ENCODE measurements at places on chromosomes 1 and 21.

DNA sequence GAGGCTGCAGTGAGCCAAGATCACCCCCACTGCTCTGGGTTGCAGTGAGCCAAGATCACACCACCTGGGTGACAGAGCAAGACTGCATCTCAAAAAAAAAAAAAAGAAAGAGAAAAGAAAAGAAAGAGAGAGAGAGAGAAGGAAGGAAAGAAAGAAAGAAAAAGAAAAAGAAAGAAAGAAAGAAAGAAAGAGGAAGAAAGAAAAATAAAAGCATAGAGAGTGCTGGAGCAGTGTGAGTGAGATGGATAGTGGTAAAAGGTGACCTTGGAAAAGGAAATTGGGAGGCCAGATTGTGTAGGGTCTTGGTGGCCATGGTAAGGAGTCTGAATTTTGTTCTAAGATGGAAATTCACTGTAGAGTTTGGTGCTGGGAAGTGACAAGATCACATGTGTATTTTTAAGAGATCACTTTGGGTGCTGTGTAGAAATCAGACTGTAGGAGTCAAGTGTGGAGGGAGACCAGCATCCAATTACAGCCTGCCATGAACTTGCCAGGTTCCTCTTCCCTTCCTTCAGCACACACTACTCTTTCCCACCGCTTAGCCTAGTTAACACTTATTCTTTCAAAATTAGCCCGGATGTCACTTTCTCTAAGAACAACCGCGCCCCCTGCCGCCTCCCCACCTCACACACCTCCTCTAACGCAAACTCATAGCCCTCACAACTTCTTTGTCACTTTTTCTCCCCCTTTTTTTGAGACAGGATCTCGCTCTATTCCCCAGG is 17.9 kb downstream of the MTX1 start:
- DNase-seq: peak; percentile 80

- no peak for DNase-seq
Measured at GRCh38 chr1:175133673-175134435, 58.7 kb downstream of the KIAA0040 start.

DNA sequence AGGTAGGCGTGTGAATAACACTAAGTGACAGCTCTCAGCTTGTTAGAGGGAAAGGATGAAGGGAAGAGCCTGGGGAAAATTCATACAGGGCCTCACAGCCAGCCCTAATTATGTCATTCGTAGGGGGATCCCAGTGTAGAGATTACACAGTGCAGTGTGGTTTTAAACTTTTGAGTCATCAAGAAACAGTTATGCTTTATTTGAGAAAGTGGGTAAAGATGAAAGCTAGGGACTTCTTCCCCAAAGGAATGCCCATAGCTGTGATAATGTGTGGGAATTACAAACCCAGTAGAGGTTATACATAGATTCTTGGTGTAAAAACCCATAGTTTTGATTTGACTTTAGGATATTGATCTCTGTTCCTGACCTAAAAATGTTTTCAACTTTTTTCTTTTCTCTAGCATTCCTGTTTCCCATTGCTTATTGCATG is 1.9 kb downstream of the TTF2 start:
- DNase-seq: no peak

DNA sequence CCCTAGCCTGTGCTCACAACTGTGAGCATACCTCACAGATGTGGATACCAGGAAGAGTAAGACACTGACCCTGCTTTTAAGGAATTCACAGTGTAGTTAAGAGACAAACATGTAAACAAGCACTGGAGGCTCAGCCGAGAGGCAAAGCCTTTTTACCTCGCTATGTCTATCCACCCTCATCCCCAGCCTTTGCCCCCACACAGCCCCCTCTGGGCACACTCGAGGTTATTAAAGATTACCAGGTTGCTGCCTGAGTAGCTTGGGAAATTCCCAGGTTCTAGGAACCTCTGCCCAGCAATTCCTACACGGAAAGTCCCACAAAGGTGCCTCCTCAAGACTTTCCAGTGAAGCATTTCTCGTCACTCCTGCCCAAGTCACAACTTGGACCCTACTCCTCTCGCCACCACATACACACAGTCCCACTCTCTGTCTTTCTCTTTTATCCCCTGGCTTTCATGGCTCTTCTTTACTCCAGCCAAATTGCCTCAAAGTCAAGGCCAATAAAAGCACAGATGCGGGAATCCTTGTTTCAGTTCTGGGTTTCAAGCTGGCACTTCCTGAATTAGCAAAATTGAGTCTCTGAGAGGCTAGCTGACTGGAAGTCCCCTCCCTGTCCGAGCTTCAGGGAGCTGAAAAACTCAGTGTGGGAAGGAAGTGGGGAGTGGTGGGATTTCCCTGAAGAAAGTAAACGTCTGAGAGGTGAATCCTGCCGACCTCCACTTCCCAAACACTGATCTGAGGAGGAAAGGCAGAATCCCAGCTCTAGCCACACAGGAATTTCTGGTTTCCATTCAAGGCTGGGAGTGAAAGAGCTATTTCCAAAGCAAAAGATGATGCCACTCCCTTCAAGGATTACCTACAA is 7.6 kb downstream of the DENND2D start:
- DNase-seq: no peak

DNA sequence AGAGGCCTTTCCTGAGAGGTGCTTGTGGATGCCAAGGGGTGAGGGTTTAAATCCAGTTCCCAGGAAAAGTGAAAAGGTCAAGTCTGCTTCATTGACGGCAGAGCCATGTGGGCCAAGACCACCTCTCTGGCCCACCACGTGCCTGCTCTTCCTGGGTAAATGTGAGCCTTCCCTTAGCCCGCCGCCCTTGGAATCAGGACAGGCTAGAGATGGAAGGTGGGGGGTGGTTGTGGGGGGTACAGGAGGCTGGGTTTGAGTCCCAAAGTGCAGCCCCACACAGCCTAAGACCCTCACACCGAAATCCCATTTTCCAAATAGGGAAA is 104.4 kb downstream of the EPHB2 start:
- no peak for DNase-seq

GRCh38 chr21:45241357-45241756 is 46.3 kb downstream of the POFUT2 start:
- DNase-seq: no peak

DNA sequence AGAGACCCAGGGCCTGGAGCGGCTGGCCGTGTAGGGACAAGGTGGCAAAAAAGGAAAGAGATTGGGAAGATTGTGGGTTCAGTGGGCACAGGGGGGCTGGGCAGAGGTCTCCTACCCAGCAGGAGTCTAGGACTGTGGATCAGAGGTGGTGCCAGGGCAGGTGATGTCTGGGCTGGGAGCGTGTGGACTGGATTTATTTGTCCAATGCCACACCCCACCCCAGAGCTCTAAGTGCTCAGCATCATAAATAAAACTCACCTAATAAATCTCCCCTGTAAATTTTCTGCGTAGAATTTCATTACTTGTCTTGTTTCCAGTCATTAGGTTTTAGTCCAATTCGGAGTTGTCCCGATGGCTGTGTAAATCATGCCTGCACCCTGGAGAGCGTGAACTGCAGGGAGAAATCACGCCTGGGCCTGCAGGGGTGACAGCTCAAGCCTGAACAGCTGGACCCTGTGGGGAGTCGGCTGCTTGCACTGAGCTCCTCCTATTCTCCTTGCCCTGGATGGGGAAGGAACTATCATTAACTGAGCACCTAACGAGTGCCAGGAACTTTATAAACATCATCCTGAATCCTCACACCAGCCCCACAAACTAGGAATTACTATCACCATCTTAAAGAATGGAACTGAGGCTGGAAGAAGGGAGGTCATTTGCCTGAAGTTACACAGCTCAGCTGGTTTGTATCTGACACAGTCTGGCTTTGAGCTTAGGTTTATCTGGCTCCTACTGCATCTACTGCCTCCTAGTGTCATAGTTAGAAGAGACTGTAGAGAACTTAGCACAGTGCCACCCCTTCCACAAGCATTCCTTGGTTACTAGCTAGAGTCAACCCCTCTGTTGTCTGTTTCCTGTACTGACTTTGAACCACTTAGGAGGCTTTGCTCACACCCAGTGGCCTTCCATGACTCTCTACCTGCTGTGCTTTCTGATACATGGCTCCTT is 25.0 kb upstream of the POU3F1 start:
- DNase-seq: peak; percentile 51

DNA sequence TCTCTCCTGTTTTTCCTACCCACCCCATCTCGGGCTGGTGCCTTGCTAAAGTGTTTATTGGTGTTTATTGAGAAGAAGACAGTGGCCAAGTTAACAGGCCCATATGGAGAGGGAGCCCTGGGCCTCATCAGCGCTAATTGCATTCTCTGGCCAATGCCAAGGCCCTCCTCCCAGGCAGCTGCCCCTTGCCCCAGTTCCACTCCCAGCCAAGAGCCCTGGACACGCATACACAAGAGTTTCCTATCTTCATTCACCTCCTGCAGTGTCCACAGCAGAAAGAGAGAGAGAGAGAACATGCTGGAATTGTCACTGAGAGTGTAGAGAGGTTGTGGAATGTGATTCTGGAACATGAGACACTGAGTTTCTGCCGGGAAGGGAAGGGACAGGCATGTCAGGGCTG is 25.4 kb upstream of the VWA5B1 start:
- DNase-seq: no peak

GRCh38 chr1:2474933-2475371 is 1.1 kb upstream of the PLCH2 start:
- DNase-seq: peak; percentile 43

- no peak for DNase-seq
Measured at GRCh38 chr1:59564192-59564891, 250.4 kb upstream of the HOOK1 start.

GRCh38 chr1:234709473-234710228 is 99.7 kb upstream of the IRF2BP2 start:
- no peak for DNase-seq

DNA sequence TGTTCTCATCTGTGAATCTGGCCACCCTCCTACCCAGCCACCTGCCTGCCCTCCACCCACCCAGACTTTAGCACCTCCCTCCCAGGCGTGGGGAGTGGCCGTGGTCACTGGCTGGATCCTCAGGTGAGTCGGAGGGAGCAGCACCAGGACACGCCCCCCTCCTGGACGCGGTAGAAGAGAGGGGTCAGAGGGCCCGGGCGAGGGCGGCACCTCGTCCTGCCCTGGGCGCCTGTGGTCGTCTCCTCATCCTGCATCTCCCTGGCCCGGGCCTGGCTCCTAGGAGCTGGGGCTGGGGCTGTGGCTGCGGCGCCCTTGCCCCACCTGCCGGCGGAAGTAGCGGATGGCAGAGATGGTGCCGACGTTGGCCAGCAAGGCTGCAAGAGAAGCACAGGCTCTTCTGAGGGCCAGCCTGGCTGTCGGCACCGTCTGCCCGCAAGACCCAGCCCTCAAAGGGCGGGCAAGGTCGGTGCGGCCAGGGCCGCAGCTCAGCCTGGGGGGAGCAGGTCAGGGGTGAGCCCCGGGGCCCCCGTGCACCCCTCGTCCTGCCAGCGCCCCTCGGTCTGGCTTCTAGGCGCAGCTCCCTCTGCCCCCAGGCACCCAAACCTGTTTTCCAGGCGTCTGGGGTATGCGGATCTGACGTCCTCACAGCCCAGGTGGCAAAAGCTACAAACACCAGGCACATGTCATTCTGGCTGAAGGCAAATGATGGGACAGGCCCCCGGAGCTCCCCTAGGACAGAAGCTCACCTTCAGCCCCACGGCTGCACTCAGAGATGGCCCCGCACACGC is 5.8 kb downstream of the PERM1 start:
- DNase-seq: no peak

- no peak for DNase-seq
Measured at GRCh38 chr1:212666116-212666775, 33.4 kb downstream of the BATF3 start.

- DNase-seq: no peak
Measured at GRCh38 chr1:62304515-62304914, 14.7 kb downstream of the KANK4 start.

- no peak for DNase-seq
Measured at GRCh38 chr1:55060133-55060999, 21.0 kb downstream of the PCSK9 start.

DNA sequence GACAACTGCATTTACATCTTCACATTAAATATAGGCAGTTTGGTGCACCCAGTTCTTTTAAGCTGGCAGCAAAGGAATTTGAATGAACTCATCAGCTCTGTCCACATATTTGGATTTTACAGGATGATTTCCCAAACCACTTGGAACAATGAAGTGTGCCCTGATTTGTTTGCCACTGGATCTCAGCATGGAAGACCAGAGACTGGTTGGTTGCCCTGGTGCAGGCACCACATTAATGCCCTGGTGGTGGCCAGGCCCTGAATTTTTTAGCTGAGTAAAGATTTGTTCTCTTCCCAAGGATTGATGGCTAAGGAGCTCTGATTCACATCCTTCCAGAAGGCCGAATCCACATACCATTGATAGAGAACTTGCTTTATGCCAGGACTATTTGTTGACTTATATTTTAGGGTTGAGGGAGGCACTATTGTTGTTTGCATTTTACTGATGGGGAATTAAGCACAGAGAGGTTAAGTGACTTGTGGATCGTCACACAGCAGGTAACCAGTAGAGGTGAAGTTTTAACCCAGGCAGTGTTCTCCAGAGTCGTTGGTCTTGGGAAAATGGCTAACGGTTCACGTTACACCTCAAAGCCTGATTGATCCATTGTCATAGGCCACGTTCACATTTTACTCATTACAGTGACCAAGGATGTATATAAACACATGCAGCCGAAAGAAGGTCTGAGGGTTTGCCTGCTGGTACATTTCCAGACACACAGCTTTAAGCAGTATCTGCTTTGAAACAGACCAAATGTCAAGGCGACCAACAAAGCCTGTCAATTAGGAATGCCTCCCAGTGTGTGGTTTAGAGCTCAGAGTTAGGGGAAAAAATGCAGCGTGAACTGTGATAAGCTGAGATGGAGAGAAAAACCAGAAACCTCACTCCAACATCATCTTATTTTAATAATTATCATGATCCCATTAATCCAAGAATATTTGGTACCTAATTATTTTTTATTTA is 50.7 kb downstream of the KAZN start:
- DNase-seq: no peak

DNA sequence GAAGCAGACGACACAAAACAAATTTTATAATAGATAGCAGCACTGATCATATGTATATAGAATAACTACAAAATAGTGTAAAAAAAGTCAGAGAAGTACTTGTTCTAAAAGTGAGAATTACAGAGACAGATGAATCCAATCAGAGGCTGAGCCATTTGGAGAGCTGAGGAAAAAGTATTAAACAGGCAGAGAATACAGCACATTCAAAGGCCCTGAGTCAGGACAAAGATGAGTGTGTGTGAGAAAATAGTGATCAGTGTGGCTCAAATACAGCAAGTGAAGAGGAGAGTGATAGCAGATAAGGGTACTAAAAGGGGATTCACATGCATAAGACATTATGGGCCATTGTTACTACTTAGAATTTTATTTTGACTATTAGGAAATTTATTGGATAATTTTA is 430.6 kb upstream of the BRINP3 start:
- no peak for DNase-seq

GRCh38 chr1:203280061-203280460 is 25.3 kb upstream of the BTG2 start:
- DNase-seq: no peak

DNA sequence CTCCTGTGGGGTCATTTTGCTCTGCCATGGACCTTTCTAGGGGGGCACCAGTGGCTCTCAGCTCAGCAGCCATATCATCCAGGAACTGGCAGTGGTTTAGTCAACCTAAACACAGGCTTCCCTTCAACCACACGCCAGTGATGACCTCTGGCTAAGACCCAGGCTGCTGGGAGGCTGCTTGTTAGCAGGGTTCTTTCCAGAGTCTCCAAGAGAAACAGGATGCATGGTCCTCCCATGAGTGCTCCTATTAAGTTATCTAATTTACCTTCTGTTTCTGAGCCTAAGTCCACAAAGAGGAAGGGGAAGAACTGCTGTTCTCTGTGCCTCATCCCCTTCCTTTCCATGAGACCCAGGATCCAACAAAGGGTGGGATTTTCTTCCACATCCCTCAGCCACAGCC is 137.3 kb upstream of the PLXNA2 start:
- DNase-seq: no peak

- no peak for DNase-seq
Measured at GRCh38 chr1:234956821-234957329, 171.8 kb downstream of the TOMM20 start.

GRCh38 chr1:79599257-79599656 is 592.7 kb upstream of the ADGRL4 start:
- DNase-seq: no peak
